ENCODE measurements at places on chromosomes 4 and X. TPM values are rescaled to one million over a fixed set of nuclear protein-coding genes. Genes with fewer than 3 reads are reported as not detected.

DNA sequence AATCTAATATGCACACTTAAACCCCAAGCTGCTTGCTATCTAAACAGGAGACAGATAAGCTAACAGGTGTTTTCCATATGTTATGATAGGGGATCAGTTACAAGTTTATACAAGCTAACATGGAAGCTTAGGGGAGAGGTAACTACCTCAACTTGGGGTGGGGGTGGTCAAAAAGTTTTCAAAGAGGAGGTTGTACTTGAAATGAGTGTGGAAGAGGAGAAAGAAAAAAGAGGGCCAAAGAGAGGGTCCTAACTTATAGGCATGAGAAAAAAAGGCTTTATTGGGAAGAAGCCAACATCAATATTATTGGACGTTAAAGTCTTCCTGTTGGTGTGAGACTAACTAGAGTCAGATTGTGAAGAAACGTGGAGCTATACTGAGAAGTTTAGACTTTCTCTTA lies 205.9 kb downstream of the NDST4 start:
- no peak for DNase-seq

ING2 gene
- 17.1 TPM for total RNA-seq

ADGRG2 gene
- total RNA-seq, result 0.82 TPM

IL21 gene
- not detected for total RNA-seq

DNA sequence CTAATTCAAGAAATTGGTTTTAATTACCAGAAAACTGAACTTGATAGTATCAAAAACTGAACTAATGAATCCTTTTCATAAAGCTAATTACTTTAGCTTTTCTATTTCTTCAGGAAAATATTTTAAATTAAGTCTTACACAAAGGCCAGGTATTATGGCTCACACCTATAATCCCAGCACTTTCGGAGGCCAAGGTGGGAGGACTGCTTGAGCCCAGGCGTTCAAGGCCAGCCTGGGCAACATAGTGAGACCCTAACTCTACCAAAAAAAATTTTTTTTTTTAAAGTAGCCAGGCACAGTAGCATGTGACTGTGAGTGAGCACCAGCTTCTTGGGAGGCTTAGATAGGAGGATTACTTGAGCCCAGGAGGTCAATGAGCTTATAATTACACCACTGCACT lies 19.1 kb downstream of the CNOT6L start:
- DNase-seq, result no peak

ZGRF1 gene
- 24.1 TPM for total RNA-seq

DNA sequence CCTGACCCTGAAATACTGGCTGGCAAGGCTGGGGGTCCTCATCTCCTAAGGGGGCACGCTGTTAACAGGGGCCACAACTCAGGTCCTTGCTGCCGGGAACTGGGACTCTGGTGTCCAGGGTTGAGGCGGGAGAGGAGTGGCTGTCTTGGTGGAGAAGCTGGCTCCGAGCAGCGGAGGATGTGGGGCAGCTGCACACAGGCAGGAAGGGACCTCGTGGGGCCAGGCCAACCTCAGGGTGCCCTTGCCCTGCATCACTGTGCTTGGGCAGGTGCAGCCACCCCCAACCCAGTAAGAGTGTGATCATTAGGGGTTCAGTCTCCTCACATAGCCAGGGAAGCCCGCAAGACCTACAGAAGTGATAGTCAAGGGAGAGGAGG lies 12.6 kb upstream of the PDE6B start:
- no peak for DNase-seq

TMPRSS11B gene
- total RNA-seq, result not detected

GRCh38 chr4:127997534-127998388 lies 32.6 kb downstream of the ABHD18 start:
- no peak for DNase-seq

GRCh38 chr4:54513204-54513603 lies 144.6 kb upstream of the KIT start:
- DNase-seq, result no peak

GPR78 gene
- 0.73 TPM for total RNA-seq

DNA sequence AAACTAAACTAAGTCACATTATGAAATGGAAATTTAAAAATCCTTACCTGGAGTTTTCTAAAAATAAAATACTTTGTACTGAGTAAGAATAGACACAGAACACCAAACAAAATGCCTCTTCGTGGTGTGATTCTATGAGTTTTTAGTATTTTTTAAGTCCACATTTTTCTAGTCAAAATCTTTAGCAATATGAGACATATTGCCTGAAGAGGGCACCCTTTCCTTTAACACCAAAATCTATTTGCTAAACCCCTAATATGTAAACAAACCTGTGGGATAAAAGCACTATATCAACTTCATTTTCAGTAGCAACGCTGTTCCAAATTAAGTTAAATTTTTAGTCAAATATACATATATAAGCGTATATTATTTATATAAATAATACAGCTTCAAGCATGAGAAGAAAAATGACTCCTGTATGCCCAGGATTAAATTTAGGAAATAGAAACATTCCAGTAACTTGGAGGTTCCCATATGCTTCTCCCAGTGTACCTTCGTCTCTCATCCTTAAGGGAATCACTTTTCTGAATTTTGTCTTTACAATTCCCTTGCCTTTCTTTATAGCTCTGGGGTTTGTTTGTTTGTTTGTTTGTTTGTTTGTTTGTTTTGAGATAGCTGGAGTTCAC lies 23.0 kb upstream of the PGM2 start:
- peak; percentile 34 for DNase-seq

PRSS12 gene
- 6.4 TPM for total RNA-seq

PLAC1 gene
- not detected for total RNA-seq

DNAAF6 gene
- total RNA-seq, result 0.18 TPM

GRCh38 chr4:97411356-97411755 lies 731.9 kb downstream of the STPG2 start:
- no peak for DNase-seq

DNA sequence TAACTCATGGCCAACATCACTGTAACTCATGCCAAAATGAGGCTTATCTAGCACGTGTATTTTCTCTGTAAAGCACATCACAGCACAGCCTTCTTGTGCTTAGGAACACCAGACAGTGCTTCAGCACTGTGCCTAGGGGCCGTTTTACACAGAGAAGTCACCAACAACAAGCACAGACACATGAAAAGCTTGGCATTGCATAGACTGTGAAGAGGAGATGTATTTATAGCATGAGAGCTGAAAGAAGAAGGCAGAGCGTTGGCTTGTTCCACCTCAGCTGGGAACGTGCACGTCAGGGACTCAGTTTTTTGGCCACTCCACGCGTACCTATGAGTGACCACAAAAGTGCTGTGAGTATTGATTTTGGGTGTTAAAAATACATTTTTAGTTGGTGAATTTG lies 116.3 kb upstream of the SFRP2 start:
- no peak for DNase-seq

DNA sequence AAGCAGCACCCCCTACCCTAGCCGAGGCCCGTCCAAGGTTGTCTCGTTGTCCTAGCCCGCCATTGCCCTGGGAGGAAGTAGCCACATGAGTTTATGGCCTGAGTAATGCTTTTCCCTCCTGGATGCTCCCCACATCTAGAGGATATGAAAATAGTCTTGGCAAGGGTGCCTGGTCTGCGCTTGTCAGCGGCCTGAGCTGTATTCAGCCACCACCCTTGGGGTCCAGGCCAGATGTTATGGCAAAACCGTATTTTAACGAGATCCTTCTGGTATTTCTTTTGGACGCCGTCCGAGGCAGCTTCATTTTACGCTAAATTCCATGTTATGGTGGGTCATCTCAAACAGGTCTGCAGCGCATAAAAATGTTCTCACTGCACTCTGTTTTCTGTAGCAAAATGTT lies 89.3 kb downstream of the GPR143 start:
- DNase-seq, result no peak

IBSP gene
- total RNA-seq, result 0.27 TPM

DNA sequence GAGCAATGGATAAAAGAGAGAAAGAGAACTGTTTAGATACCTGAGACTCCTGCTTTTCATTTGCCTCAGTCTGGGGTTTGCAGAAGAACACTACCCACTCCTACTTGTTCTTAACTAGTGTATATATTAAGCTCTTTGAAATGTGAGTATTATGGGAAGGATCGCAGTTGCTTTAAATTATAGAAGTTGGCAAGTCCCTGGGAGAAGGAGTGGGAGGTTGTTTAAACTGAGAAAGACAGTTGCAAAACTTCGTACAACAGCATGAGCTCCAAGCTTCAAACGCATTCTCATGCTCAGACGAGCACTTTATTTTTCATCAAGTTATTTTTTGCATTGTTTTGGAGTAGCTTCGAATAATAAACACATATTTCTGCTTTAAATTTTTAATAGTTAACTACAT lies 88.1 kb upstream of the C1QTNF7 start:
- no peak for DNase-seq

GRCh38 chr4:182918791-182919302 lies 1.7 kb upstream of the DCTD start:
- no peak for DNase-seq

GRCh38 chr4:76809594-76810305 lies 88.2 kb downstream of the SOWAHB start:
- no peak for DNase-seq

H2AZ1 gene
- 121 TPM for total RNA-seq

- DNase-seq, result no peak
These were observed 28.7 kb downstream of the TMPRSS11A start for GRCh38 chr4:67934628-67935027.

All from cerebellum (tissue), 4 donors.